ENCODE measurements at places on chromosomes 11 and 22.

GRCh38 chr11:70881948-70882715, 370.2 kb downstream of the SHANK2 start:
- DNase-seq, result no peak

DNA sequence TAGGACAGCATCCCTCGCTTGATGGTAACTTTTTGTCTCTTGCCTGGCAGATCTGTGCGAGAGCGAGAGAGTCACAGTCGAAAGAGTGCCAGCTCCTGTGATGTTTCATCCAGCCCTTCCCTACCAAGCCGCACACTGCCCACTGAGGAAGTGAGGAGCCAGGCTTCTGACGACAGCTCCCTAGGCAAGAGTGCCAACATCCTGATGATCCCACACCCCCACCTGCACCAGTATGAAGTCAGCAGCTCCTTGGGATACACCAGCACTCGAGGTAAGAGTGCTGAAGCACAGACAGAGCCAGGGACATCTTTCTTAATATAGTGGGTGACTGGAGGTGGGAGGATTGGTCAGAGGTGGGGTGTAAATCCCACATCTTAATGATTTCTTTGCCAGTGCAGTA, 61.1 kb downstream of the DEPDC5 start:
- no peak for DNase-seq

GRCh38 chr22:19386248-19386647, 45.3 kb downstream of the HIRA start:
- DNase-seq, result no peak

DNA sequence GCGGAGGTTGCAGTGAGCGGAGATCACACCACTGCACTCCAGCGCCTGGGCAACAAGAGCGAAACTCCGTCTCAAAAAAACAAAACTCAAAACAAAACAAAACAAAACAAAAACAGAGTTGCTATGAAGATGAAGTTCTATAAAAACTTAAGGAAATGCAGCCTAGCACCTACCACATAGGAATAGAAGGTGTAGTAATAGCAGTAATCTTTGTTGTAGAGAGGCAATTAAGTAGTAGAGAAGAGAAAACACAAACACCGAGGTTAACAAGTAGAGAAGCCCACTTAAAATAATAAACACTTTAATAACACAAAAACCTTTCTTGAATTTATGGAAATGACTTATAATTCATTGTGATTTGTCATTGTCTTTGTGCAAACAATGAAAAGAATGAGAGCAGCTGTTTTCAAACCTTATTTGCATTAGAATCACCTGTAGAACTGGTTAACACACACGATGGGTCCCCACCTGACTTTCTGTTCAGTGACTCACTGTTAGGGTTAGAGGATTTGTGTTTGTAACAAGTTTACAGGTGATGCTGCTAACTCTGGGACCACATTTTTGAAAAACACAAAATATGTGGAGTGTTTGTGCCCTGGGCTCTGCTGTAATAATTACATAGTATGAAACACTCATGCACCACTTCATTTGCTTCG, 43.1 kb downstream of the TYR start:
- no peak for DNase-seq

All from kidney tubule cell (primary cell).